Smooth muscle cell of the umbilical artery (primary cell): ENCODE measurements at places on chromosomes 7 and 10. TPM values are rescaled to one million over a fixed set of nuclear protein-coding genes. Genes with fewer than 3 reads are reported as not detected.

The TAS2R3 gene
- 1.2 and 2.5 TPM in 2 replicates for total RNA-seq

The ZNF438 gene
- total RNA-seq: 2.3 and 2.7 TPM in 2 replicates

The NME8 gene
- total RNA-seq: not detected in 2 replicates

The APBB1IP gene
- total RNA-seq: not detected in 2 replicates

The PTF1A gene
- total RNA-seq: not detected in 2 replicates

The LEP gene
- not detected in 2 replicates for total RNA-seq

The WEE2 gene
- total RNA-seq: not detected in 2 replicates

The TEX36 gene
- not detected in 2 replicates for total RNA-seq
